ENCODE measurements at places on chromosomes 4 and X.
A peak's percentile ranks its signal among the peaks of the same experiment; 100 is the strongest.

GRCh38 chr4:113674251-113674650 lies 87.3 kb downstream of the CAMK2D start:
- no peak for DNase-seq

DNA sequence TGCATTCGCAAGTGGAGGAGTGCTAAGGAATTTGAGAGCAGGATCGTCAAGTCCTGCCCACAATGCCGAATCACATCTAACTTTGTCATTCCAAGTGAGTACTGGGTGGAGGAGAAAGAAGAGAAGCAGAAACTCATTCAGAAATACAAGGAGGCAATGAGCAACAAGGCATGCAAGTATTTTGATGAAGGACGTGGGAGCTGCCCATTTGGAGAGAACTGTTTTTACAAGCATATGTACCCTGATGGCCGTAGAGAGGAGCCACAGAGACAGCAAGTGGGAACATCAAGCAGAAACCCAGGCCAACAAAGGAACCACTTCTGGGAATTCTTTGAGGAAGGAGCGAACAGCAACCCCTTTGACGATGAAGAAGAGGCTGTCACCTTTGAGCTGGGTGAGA lies 100.2 kb upstream of the MED14 start:
- DNase-seq: no peak

DNA sequence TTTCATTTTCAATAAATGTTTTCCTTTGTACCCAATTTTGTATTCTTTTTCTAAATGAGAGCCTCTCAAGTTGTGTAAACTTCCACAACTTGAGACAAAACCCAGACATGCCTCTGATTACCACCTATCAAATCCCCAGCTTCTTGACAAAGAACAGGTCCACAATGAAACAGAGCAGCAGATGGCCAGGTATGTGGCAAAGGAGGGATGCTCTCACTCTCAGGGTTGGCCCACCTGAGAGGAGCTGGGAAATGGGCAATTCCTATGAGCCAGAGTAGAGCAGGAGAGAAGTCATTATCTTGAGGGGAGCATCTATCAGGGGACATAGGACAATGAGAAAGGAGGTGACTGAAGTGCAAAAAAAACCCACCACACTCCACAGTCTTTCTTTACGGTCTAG lies 273.5 kb upstream of the FAM241A start:
- DNase-seq: no peak

DNA sequence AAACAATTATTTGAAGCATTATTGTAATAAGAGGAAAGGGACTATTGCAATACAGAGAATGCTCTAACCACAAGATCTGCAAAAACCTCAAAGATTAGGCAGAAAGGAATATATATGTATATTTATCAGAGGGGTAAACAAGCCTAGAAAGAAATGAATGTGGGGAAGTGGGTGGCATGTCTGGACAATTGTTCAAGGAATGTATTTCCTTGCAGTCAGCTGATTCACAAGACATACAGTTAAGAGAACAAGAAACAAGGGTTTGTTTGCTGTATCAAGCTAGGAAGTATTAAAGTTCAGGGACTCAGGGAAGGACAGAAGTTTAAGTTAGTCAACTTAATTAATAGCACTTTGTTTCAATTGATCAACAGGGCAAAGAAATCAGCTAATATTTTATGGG lies 514.7 kb downstream of the CENPC start:
- no peak for DNase-seq

DNA sequence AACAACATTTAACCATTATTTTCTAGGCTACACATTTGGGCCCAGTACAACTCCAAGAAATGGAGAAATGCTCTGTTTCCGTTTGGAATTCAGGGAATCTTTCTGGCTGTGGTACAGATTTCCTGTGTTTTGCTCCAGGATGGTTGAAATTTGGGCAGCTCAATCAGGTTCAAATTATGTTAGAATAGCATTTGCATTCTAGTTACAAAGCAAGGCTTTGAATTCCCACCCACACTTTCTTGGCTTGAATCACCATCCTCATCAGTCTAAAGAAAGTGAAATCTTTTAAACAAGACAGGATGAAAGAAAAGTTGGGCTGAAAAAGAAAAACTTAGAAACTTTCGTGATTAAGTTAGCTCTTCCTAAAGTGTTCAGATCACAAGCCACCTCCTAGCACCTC lies 98.1 kb upstream of the VCX3B start:
- DNase-seq: no peak

- no peak for DNase-seq
Measured at GRCh38 chr4:153246446-153247115, 42.3 kb downstream of the TRIM2 start.

DNA sequence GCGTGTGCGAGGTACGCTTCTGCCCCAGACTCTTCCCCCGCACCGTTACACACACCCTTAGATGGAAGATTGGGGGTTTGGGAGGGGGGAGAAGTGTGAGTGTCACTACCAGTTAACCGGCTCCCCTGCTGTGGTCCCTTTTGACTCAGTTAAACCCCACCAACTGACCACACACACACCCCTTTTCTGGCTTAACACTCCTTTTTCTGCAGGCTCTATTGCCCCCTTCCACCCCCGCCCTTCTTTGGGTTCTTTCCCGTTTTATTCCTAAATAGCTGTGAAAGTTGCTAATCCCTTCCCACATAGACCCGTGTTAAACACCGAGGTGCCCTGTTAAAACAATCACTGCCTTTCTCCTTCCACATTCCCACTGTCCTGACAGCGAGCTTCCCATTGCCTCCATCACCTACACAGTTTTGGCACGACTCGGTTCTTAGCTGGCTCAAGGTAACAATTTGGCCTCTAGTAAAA lies 3.7 kb upstream of the NR3C2 start:
- no peak for DNase-seq

- no peak for DNase-seq
Measured at GRCh38 chrX:75596178-75596577, 73.3 kb upstream of the ZDHHC15 start.

DNA sequence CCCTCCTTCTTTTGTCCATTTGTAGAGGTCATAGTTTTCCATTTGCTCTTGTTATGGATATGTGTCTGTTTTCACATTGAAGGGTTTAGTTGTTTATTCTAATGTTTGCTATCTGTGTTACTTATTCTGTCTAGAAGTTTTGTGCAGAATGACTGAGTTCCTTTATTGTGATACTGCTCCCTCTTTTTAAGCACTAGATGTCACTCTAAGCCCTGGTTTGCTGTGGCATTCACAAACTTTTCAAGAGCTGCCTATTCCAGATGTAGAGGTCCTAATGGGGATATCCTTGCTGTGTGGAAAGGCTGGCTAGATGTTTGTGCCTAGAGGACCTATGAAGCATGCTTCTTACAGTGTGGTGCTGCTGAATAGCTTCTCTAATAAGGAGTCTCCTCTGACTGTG lies 338.6 kb downstream of the SPIN4 start:
- no peak for DNase-seq

DNA sequence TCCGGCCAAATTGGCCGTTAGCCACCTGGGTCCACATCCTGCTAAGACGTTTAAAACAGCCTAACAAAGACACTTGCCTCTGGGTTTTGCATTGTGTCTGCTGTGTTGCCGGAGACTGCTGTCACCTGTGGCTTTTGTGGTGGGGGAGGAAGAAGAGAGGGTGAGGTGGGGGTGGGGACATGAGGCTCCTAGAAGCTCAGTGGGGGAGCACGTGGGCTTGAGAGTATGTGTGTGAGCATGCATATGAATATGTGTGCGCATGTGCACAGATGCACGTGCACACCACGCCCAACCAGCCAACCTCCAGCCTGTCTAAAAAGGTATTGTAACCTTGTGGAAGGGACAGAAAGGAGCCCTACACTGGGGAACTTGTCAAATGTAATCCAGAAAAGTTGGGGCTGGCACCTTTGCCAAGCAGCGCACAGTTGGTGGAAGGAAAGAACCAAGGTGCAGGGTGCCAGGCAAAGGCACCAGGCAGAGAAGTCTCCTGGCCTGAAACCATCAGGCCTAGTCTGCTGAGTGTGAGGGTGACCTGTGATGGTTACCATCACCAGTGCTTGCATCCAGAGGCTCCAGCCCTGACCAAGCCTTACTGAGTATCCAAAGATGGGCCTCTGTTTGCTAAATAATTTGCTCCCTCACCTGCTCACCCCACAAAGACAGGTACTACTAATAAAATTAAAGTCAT lies 10.1 kb upstream of the SASH3 start:
- no peak for DNase-seq

GRCh38 chr4:7785017-7785416 lies 154.6 kb downstream of the AFAP1 start:
- no peak for DNase-seq

DNA sequence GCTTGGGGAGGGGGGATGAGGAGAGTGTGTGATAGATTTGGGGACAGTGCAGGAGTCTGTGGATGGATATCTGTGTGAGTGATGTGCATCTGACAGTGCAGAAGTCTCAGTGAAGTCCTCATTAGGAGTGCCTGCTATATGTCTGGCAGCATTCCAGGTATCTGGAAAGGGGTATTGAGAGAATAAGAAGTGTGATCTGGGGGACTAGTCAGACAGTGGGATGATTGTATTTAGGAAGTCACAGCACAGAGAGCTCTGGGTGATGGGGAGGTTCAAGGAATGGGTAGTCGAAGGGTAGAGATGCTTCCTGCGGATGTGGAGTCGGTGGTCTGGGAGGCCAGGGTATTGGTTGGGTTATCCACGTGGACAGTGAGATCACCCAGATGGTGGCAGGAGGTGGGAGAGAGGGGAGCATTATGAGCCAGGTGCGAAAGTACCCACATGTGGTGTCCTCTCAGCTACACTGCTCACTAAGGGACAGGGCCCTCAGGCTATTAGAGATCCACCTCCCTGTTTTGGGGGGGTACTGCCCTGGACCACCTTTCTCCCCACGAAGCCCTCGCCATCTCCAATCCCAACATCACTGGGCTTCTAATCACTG lies 9.8 kb downstream of the MAGED2 start:
- DNase-seq: no peak

GRCh38 chr4:7415927-7416686 lies 18.6 kb downstream of the PSAPL1 start:
- no peak for DNase-seq

- DNase-seq: no peak
Measured at GRCh38 chrX:108159028-108159670, 67.6 kb downstream of the ATG4A start.

DNA sequence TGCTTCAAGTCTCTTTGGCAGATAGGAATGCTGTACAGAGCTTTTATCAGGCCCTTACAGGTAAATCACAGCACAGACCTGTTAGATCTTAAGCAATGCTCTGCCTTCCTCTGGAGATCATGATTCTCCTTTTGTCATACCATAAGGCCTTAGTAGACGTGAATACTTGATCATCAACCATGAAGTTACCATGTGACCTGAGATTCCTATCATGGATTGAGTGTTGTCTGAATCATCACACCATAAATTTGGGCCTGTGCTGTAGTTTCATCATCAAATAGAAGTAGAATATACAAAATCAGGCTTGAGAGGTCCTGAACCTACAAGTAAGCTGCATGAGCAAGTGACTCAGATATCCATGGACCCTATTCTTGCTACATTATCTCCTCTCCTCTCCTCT lies 466.8 kb upstream of the INTU start:
- DNase-seq: no peak

GRCh38 chr4:122045533-122045932 lies 93.7 kb upstream of the TRPC3 start:
- peak; percentile 98 for DNase-seq

DNA sequence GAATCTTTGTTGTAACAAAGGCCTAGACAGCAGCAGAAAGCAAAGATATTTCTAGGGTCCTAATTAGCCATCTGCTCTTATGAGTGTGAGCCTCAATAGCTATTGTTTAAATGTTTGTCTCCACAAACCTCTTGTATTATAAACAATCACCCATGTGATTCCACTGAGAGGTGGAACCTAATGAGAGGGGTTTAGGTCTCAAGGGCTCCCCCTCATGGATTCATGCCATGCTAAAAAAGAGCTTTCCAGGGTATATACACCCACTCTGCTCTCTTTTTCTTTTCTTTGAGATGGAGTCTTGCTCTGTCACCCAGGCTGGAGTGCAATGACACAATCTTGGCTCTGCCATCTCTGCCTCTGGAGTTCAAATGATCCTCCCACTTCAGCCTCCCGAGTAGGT lies 42.1 kb downstream of the TRIM61 start:
- peak; percentile 35 for DNase-seq

DNA sequence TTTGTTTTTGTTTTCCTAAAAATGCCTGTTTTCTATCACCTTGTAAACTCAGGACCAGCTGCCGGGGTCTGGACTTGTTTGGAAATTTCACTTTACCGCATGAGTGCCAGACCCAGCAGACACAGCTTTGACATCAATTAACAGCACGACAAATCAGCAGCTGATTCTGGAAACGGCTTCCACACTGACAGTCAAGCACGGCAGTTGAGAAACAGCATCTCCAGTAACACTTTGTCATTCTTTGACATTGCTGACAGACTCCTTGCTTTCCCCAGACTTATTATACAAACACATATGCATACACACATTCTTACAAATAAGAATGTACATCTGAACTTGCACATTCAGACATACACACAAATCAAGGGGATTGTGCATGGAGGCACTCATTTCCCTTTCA lies 1017.6 kb upstream of the HS3ST1 start:
- DNase-seq: no peak

DNA sequence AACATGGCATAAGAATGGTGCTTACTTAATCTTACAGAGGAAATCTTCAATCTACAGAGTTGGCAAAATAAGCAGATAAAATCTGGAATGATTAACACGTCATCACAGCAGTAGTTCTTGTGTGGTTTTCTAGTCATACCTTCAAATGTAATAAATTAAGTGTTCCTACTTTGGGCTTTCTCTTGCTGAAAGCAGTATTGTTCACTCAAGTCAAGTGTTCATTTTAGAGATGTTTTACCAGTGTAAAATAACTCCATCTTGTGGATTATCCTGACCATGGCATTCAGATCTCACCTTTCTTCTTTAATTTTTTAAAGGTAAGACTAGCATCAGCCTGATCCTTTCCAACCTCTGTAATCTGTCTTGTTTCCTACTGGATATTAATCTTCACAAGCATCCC lies 72.9 kb downstream of the ADAMTS3 start:
- peak; percentile 16 for DNase-seq

DNA sequence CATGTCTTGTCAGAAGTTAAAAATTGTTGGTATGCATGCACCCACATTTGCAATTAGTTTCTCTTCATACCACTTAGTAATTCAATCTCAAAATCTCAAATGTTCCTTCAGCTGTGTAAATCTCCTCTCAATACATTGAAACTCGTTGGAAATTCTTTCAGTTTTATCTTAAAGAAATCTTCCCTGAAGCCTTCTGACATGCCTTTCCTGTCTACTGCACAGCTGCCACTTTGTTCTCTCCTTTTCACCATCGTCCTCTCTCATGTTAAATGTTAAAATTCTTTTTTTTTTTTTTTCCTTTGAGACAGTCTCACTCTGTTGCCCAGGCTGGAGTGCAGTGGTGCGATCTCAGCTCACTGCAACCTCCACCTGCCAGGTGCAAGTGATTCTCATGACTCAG lies 30.9 kb downstream of the MCUB start:
- no peak for DNase-seq

GRCh38 chr4:126191536-126191935 lies 876.8 kb downstream of the FAT4 start:
- no peak for DNase-seq

- DNase-seq: peak; percentile 56
Measured at GRCh38 chr4:30837131-30837539, 117.0 kb downstream of the PCDH7 start.
